ENCODE measurements at places on chromosomes 7 and 10.

GRCh38 chr10:59362144-59362958 is at the start of gene FAM13C:
Gene FAM13C (minus strand): TSS chr10:59362549. CDS start chr10:59362460, 89 bp downstream.
- no peak for DNase-seq

GRCh38 chr7:75050501-75050900 is 23.1 kb downstream of the RCC1L start:
- no peak for DNase-seq

DNA sequence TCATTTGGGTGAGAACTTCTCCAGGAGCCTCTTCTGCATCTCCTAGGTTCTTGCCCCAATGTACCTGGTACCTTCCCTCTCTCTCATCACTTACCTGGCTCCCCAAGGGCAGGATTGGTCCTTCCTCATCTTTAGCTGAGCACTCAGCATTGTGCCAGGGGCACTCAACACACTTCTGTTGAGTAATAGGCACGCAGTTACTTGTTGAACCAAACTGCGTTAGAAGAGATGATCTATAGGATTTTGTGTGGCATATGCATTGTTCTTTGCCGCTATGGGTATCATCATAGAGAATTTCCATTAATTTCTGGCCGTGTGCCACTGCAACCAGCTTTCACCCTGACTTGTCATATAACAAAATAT is 16.4 kb downstream of the TBXAS1 start:
- DNase-seq = no peak

- no peak for DNase-seq
Measured at GRCh38 chr10:120749856-120750566, 101.2 kb upstream of the WDR11 start.

GRCh38 chr10:2252096-2252495 is 514.8 kb upstream of the ADARB2 start:
- no peak for DNase-seq

DNA sequence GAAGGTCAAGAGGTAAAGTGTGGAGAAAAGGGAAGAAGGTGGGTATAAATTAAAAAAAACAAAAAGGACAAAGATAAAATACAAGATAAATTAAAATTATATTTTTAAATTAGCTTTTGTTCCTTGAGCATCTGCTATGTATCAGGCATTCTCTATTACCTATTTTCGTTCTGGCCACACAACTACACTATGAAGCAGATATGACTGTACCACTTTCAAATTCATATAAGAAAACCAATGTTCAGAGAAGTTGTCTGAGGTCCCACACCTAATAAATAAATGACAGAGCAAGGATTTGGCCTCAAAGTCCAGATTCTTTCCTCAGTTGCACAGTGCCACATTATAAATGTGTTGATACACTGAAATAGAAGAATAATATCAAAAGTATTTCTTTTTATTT is 103.8 kb upstream of the PCDH15 start:
- DNase-seq = no peak

DNA sequence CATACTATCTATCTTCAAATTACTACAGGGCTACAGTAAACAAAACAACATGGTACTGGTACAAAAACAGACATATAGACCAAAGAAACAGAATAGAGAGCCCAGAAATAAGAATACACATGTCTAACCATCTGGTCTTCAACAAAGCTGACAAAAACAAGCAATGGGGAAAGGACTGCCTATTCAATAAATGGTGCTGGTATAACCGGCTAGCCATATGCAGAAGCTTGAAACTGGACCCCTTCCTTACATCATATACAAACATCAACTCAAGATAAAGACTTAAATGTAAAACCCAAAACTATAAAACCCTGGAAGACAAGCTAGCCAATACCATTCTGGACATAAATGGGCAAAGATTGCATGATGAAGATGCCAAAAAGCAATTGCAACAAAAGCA is 1143.7 kb downstream of the DNAJB9 start:
- no peak for DNase-seq

DNA sequence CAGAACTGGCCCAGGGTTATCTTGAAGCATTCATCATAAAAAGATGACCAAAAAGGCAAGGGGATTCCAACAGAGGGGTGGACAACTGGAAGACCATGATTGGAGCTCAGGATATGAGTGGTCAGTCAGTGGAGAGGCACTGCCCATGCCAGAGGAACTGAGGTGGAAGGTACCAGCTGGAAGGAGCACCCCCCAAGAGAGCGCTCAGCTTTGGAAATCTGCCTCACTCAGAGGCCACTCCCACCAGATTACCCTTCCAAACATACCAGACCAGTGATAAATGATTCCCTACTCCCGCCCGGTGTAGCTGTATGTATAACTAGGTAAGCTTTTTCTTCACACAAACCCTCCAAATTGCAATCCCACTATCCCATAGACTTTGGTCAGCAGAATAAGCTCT is 257.0 kb upstream of the SLC26A5 start:
- DNase-seq = no peak

- DNase-seq = no peak
Measured at GRCh38 chr10:104117839-104118323, 4.1 kb upstream of the SFR1 start.

GRCh38 chr7:78620920-78621319 is 822.3 kb downstream of the PHTF2 start:
- no peak for DNase-seq

DNA sequence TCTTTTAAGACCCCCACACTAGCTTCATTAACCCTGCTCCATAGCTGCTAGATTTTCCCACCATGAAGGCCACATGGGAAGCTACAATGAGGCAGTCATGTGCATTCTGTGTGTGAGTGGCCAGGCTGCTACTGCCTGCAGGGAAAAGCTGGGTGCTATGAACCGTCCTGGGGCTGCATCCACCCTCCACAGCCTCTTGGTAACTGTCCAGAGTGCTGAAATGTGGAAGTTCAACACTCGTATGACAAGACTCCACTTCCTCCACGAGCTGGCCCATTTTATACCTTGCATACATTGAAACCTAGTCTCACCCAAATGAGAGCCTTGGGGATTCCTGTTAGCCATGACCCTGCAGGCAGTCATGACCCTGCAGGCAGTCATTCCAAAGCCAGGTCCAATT is 59.4 kb downstream of the CUZD1 start:
- no peak for DNase-seq

DNA sequence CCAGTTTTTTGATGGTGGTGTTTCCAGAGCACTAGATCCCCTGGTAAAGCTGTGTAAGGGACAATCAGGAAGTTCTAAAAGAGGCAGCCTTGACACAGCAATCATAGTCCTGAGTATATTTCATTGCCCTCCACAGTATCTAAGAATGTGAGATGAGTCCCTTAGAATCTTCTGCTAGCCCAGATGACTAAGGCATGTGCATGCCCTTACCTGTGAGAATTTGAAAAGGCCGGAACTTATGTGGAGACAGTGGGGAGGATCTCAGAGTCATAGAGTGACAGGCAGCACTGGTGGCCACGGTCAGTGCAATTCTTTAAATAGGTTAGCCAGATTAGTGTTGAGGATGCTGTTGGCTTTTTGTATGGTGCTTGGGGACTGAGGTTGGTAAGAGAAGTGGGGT is 361.4 kb upstream of the VSTM2A start:
- no peak for DNase-seq

- DNase-seq = no peak
Measured at GRCh38 chr7:153193144-153193595, 433.6 kb downstream of the ACTR3B start.

DNA sequence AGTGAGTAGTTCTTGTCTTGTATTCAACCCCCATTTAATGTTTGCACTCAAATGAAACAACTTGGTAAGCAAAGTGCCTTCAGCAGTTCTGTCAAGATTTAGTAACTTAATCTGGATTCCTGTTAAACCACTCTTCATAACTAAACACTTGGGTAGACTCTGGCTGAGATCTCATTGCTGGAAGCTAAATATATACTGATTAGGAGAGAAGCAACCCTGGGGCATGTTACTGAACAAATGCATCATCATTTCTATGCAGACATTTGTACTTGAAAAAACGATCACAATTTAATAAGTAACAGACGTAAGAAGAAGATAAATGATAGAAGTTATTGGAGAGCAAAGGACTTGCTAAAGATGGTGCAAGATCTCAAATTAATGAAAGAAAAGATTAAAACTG is 308.4 kb upstream of the POM121L12 start:
- DNase-seq = no peak

GRCh38 chr7:20194343-20194995 is 22.7 kb downstream of the MACC1 start:
- no peak for DNase-seq

DNA sequence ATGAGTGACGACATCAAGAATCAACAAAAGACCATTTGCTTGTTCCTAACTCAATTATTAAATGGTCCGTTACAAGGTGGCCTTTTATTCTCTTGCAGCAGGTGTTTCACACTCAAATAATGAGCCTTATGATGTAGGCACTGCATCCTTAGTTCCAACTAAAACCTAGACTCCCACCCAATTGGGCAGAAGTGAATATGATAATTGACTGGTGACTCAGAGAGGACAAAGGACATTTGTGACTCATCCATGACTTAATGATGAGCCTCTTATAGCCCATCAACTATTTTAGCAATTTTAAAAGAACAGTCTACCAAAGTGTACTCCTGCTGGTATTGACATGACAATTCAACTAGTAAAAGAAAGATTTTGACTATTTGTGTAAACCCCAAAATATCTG is 1027.8 kb upstream of the PHF14 start:
- DNase-seq = no peak

DNA sequence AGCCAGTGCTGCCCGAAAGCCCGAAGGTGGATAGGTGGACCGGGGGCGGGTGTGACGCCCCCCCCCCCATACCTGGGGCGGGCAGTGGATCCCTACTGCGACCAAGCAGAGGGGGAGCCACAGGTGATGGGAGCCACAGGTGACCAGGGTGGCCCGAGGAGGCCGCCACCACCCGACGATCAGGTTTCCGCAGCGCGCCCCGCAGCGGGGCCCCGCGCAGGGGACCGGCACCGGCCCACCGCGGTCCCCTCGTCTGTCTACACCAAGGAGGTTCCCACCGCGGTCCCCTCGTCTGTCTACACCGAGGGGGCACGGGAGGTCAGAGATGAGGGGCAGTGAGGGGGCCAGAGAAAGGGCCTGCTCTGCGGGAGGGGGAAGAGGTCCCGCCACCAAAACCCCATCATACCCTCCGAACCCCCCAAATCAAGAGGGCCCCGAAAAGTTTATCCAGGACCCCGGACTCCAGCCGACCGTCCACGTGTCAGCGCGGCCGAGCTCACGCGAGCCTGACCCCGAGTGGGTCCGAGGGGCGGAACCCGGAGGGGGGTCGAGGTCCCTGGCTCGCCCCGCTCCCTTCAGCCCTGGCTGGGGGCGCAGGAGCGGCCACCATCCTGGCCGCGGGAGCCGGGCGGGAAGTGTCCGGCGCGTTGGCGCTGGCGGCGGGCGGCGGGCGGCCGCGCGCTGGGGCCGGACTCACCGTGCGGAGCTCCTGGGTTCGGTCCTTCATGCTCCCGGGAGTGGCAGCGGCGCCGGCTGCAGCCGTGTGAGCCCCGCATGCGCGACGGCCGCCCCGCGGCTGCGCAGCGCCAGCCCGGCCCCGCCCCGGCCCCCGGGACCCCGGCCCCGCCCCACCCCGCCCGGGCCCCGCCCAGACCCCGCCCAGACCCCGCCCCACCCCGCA is at the start of gene STX1A:
TSS of gene STX1A (minus strand) at position 765 of the 901 bp plus-strand sequence. CDS start at position 727, 38 bp downstream.
- peak; percentile 49 for DNase-seq

GRCh38 chr10:60629332-60629731 is 148.9 kb upstream of the CDK1 start:
- DNase-seq = no peak

DNA sequence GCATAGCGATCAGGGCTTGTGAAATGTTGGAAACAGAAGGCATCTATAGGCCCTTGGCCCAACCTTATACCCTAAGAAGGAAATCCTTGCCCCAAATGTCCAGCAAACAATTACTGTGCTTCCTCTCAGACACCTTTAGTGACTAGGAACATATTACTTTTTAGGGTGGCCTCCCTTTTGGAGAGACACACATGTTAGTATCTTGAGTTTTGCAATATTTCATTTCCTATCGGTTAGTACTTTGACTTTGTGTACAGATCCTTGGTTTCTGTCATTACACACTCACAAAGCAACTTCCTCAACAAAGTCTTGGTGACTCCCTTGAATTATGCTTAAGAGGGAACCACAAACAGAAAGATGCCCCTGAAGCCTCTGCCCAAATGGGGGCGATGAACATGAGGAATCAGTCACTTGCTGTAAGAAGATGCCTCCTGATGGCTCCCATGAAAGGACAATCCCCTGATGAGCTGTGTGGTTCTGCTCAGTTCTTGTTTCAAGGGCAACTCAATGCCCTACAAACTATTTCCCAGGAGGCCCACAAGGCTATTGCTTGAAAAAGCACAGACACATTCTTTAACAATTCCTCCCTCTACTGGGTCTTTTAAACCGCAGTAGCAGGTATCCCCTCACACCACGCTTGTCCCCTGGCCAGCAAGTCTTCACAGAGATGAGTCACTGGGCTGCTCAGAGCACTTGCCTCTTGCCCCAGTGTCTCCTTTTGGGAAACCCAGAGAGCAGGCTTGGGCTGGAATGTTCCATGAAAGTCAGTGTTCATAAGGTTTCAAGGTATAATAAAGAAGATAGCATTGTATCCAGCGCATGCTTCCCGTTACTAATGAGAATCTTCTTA is 196.2 kb downstream of the FANK1 start:
- DNase-seq = no peak

DNA sequence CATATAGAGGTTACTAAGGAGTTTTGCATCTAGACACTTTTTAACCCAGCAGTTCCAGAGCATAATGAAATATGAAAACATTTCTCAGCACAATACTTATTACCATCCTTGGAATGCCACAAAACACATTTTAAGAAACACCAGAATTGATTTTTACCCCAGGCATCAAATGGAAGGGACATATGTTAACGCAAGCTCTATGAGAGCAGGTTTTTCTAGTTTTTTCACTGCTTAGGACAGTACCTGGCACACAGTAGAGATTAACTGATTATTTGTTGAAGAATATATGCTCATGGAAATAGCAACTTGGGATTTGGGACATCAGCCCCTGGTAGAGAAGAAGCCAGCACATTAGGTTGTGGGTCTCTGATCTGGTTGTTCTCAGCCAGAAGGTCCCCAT is 67.0 kb upstream of the ARID5B start:
- DNase-seq = no peak

GRCh38 chr7:1539882-1540775 is 9.6 kb downstream of the MAFK start:
- DNase-seq = no peak

DNA sequence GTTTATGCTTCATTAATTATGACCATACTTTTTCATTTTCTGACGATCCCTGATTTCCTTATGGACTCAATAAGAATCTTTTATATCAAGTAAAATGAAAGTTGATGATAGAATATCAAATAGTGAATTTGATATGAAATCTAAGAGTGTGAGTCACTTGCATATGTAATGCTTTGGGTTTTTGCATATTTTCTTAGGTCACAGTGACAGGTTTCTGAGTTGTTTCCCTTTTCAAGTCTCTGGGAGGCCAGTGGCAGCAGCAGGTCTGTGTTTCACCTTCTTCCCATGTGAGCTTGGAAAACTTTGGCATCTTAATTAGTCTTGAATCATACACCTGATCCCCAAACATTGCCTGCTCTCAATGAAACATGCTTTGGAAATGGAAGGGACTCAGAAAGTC is 34.7 kb upstream of the GJD4 start:
- DNase-seq = no peak

GRCh38 chr7:29825775-29826529 is 19.6 kb downstream of the WIPF3 start:
- no peak for DNase-seq

Data from activated CD4-positive, CD25-positive, alpha-beta regulatory T cell (primary cell).